ENCODE measurements at places on chromosomes 5 and 9.
A peak's percentile ranks its signal among the peaks of the same experiment; 100 is the strongest.

DNA sequence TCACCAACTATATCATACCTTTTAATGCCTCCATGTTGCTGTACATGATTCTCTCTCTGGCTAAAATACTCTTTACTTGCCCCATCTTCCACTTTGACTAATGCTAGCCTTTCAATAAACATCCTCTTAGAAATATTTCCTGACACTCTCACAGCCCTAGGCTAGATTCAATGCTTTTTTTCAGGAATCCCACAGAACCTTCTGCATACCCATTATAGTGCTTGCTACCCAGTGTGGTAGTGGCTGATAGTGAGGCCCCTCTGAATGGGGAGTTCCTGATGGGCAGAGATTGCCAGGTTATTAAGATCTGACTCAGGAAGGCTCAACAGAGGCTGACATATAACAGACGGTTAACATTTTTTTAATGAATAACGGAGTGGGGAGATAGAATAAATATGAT is 11.6 kb downstream of the SSBP2 start:
- no peak for DNase-seq

DNA sequence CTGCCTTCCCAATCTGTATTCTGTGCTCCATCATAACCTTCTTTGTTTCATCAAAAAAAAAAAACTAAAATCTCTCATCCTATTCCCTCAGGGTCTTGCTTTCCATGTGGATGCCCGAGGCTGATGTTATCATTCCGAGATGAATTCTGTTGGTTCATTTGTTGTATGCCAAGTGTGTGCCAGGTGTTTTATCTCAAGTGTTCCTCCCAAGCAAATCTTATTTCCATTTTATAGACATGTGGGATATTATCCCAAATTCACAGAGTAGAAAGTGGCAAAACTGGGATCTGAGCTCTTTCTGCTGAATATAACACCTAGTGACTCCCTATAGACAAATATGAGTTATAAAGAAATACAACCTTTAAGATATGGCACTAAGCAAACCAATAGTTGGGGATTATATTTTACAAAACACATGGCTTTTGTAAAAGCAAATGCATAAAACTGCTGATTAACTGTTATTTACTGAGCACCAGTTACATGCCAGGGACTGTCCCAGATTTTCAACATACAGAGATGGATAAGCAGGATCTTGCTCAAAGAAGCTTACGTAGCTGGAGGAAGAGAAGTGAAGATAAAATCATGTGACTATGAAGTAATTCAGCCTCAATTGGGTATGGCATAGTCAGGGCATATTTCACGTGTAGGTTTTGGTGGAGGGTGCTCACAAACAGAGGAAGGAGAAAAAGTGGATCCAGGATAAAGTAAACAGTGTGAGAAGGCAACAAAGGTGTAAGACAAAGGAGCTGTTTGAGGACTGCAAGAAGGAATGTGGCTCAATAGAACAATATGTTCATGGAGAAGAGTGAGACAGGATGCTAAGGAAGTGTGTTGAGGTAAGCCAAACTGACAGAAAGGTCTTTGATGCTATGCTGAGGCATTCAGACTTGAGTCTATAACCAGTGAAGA is 143.3 kb upstream of the ADAMTSL1 start:
- DNase-seq: no peak

DNA sequence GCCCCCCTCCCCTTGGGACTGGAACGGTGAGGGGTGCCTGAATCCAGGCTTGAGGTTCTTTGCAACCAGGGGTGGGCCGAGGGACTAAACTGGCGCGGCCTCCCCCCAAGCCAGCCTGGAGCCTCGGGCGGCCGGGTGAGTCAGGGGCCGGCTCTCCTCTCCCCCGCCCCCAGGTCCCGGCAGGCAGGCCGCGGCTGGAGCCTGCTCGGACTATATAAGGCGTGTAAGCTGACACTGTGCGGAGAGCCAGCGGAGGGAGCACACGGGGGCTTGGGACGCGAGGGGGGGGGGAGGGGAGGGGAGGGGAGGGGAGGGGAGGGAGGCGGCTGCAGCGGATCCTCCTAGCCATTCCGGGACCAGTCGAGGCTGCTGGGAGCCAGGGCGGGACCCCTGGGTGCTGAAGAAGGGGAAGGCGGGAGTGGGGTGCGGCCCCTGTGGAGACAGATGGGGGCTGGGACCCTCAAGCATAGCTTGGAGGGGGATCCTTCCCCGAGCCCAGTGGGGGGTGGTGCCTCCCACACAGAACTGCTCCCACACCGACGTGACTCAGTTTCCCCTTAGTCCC is 595 bp downstream of the PDLIM7 start:
- DNase-seq: peak; percentile 81

GRCh38 chr5:86885489-86886230 is 267.9 kb downstream of the COX7C start:
- DNase-seq: no peak
